ENCODE measurements at places on chromosomes 6 and 20.

- no peak for DNase-seq
These were observed 34.4 kb downstream of the PCNA start for GRCh38 chr20:5085380-5085779.

DNA sequence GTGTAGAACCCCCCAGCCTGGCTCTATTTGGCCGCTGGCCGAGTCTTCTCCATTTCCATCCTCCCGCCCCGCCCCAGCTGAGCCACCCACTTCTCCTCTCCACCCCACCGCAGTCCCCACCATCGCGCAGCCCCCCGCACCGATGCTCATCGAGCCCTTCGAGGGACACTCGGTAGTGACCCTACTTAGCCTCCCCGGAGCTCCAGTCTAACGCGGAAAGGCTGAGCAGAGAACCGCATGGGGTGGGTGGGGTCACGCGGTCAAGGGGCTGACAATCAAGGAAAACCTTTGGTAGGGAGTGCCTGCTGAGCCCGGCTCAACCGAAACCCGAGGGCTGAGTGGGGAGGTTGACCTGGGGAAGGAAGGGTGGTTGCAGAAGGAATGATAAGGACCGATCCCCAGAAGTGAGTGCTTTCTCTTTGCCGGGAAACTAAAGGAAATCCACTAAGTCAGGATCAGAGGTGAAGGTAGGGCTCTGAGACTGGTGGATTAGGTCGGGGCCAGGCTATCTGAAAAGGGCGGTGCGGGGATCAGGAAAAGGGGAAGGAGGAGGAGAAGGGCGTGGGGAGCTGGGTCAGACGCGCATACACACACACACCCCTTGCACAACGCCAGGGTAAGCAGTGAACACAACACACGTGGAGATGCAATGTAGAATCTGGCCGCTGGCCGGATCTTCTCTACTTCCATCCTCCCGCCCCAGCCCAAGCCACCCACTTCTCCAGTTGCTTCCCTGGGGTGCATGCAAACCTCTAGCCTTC lies 49.8 kb downstream of the CPXM1 start:
- peak; percentile 11 for DNase-seq

DNA sequence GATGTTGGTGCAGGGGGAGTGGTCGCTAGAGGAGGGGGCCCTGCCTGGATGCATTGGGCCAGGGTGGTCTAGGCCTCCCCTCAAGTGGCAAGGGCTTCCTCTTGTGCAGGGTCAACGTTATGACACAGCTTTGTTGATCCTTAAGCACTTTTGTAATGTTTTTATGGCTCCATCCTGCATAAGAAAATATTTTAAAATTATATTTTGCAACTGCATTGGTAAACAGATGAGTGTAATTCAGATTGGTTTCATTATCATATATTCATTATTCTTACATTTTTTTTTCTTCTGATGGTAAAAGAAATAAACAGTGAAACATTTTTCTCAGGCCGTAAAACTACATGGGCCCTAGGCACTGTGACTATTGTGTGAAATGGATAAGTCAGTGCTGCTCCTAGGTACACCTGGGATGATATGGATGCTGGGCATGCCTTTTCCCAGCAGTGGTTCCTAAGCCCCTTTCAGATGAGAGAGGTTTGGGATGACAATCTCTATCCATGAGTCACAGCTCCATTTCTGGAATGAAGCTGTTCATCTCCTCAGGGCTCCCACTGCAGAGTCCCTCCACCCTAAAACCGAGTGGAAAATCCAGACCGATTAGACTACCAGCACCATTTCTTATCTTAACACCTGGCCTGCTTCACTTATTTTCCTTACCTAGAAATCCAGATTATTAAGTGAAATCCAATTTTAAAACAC lies 5.8 kb upstream of the SIM1 start:
- DNase-seq, result no peak

DNA sequence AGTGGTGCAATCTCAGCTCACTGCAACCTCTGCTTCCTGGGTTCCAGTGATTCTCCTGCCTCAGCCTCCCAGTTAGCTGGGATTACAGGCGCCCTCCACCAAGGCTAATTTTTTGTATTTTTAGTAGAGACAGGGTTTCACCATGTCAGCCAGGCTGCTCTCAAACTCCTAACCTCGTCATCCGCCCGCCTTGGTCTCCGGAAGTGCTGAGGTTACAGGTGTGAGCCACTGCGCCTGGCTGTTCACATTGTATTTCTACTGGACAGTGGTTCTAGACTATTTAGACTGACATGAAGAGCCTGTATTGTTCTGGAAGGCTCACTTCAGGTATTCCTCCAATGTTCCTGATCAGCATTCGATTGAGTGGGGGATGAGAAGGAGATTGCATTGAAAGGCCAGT lies 14.8 kb upstream of the OVOL2 start:
- DNase-seq, result no peak

GRCh38 chr20:25090492-25091429 lies 8.8 kb upstream of the VSX1 start:
- peak; percentile 76 for DNase-seq

GRCh38 chr20:1741309-1742048 lies 83.9 kb upstream of the SIRPG start:
- DNase-seq, result no peak

- no peak for DNase-seq
These were observed 39.9 kb downstream of the HLA-B start for GRCh38 chr6:31317036-31317435.

DNA sequence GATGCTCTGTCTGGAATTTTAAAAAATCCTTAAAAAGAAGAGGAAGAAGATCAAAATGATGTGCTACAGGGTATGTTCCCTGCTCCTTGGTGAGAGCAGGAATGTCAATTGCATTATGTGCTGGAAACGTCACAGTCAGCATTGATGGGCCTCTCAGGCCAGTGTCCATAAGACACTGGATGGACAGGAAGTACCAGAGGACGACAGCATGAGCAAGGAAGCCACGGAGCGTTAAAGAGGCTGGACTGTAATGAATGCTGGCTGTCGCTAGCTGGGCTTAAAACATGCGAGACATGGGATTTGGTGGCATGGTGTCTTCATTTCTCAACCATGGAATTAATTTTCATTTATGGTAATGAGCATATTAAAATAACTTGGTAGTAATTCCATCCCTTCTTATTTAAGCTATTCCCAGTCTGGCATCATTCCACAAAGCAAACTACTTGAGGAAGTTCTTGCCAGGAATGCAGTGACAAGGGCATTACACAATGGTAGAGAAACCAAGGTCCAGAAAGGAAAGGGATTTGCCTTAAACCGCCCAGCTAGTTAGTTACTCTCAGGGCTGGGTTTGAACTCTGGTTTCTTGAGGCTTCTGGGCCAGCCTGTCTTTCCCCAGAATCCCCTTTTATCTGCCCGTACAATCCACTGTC lies 166.6 kb upstream of the SOX4 start:
- DNase-seq, result no peak

GRCh38 chr6:108476847-108477430 lies 83.8 kb upstream of the FOXO3 start:
- DNase-seq, result no peak

- peak; percentile 48 for DNase-seq
These were observed 29.5 kb downstream of the MTHFD1L start for GRCh38 chr6:150894935-150895552.

DNA sequence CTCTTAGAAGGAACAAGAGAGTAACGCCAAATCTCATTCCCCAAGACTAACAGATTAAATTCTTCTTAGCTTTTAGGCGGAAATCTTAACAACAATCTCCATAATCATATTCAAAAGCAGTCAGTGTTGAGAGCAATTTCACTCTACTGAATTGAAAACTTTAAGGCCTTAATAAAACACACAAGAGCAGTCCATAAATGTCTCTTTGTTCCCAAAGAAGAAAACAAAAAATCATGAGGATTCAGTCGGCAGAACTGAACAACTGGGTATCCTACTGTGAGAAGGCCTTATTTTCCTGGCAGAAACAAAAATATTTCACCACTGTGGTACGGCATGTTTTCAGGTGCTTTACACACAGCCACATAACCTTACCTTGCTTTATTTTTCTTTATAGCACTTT lies 14.4 kb downstream of the ABHD12 start:
- no peak for DNase-seq

DNA sequence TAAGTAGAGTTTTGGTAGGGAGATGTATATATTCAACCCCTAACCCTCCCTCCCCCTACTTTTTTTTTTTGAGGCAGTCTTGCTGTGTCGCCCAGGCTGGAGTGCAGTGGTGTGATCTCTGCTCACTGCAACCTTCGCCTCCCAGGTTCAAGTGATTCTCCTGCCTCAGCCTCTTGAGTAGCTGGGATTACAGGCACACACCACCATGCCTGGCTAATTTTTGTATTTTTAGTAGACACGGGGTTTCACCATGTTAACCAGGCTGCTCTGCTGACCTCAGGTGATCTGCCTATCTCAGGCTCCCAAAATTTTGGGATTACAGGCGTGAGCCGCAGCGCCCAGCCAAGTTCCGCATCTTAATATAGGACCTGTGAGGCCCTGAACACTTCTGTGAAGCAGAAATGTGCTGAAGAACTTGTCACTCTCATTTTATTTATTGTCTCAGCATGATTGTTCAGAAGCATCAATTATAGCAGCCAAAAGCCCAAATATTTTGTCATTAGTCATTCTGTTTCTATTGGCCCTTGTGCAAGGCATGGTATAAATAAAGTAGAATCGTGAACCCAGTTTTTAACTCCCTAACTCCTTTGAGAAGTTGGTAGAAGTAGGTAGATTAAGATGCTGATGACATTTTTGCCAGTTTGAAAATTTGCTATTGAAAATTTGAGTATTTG lies 19.4 kb downstream of the DSTN start:
- DNase-seq, result no peak

- DNase-seq, result no peak
These were observed at the start of gene LAMA2 for GRCh38 chr6:128882991-128883611. TSS of gene LAMA2 (plus strand) at chr6:128883138. CDS start at chr6:128883246, 108 bp downstream.

- DNase-seq, result no peak
These were observed 67.7 kb upstream of the NOTCH4 start for GRCh38 chr6:32291543-32291942.

DNA sequence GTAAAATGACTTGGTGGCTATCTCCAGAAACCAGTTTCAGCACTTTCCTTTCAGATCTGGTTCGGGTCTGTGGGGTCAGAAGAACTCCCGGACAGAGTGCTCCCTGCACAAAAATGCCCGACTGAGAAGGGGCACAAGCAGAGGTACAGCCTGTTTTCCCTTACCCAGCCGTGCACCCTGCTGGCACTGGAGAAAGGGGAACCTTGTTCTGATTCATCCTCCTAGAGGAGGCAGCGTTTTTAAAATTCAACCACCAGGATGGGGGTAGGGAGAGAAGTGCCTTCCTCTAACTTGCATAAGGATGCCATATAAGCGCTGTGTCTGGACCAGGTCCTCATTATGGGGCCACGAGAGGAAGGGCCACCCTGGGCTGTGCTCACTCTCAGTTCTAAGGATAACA lies 17.6 kb downstream of the RIMS4 start:
- no peak for DNase-seq

- no peak for DNase-seq
These were observed 24.6 kb downstream of the ATG5 start for GRCh38 chr6:106300944-106301343.

GRCh38 chr6:132247381-132248159 lies 153.7 kb downstream of the MOXD1 start:
- DNase-seq, result no peak

DNA sequence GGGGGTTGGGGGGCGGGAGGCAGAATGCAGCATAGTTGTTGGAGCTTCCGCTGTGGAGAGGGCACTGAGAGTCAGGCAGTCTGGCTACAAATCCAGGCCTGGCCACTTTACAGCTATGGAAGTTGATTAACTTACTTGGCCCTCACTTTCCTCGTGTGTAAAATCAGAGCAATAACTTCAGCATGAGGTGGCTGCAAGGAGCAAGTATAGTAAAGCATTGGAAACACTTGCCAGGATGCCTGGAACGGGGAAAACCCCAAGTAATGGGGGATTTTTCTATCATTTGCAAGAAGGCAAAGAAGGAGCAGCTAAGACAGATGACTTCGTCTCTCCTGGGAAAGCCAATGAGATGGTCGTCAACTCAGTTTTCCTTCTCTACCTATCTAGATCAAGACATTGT lies 35.8 kb downstream of the AGPAT4 start:
- no peak for DNase-seq

DNA sequence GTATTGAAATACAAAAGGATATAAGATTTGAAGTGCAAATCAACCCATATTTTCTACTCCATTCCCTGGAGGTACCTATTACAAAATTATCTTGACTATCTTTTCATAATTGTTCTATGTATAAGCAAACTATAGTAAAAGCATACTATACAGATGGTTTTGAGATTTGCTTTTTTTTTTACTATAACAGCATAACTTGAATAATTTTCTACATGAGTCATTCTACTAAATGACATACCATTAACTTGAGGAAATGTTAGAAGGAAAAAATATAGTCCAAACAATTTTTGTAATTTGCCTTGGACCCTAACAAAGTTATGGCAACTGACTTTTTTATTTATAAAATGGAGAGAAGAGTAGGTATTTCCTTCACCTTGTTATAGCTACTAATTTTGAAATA lies 472.7 kb downstream of the PKHD1 start:
- DNase-seq, result no peak

DNA sequence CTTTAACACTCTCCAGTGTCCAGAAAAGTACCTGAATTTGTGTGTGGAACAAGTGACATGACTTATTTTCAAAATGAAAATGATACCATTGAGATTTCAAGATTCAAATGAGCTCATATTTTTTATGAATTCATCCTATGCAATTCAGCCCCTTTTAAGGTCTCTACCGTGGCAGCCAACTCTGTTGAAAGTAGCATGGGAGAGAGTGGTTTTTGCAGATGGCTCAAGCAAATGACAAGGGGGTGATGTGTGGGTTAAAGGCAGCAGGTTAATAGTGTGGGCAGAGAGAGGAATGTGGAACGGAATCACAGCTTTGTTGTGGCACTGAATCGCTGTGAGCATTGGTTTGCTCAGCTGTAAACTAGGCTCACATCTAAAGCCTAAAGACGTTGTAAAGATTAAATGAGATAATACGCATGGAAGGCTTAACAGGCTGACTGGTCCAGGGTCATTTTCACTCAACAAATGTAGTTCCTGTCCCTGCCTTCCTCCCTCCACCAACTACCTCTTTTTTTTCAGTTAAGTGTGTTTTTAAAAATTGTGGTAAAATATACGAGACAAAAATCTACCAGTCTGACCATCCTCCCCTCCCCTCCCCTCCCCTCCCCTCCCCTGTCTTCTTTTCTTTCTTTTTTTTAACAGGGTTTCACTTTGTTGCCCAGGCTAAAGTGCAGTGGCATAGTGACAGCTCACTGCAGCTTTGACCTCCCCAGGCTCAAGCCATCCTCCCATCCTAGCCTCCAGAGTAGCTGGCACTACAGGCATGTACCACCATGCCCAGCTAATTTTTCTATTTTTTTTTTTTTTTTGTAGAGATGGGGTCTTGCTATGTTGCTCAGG lies 114.7 kb upstream of the ZNF217 start:
- DNase-seq, result peak; percentile 59

GRCh38 chr6:38638941-38639497 lies 710 bp downstream of the BTBD9 start:
- peak; percentile 56 for DNase-seq

GRCh38 chr6:158758941-158759479 lies 60.2 kb downstream of the EZR start:
- DNase-seq, result no peak

GRCh38 chr6:30035784-30036183 lies 25.3 kb upstream of the POLR1H start:
- DNase-seq, result no peak
